HS-27A (cell line): ENCODE measurements at places on chromosomes 12 and 14.
A peak's percentile ranks its signal among the peaks of the same experiment; 100 is the strongest.

DNA sequence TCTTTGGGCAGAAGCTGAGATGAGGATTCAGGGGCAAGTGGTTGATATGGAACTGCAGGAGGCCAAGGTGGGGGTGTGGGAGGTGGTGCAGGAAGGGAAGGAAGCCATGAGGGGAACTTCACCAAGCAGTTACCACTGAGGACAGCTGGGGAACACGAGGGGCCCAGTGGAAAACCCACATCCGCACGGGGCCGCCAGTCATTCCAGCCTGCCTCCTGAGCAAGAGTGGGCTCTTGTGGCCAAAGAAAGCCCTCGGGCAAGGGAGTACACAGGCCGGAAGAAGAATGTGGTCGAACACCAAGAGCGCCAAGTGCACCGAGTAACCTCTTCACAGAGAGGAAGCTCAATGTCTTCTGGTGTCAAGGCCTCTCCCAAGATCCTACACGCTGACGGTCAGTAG lies 252.2 kb upstream of the FOXN3 start:
- DNase-seq, result no peak

DNA sequence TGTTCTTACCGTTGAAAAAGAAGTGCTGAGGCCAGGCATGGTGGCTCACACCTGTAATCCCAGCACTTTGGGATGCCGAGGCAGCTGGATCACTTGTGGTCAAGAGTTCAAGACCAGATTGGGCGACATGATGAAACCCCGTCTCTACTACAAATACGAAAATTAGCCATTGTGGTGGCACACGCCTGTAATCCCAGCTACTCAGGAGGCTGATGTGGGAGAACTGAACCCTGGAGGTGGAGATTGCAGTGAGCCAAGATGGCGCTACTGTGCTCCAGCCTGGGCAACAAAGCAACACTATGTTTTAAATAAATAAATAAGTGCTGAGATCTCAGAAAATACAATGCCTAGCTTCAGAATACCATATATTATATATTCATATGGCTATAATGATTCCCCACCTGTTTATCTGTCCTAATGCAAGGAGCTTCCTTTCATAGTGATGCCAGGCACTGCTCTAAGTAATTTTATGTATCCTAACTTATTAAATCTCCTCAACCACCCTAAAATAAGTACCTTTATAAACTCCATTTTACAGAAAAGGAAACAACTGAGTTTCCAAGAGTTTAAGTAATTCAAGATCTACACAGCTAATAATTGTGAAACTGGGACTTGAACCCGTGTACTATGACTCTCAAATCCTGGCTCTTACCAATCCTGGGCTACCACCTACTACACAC lies 7.3 kb downstream of the PHLDA1 start:
- DNase-seq, result no peak

DNA sequence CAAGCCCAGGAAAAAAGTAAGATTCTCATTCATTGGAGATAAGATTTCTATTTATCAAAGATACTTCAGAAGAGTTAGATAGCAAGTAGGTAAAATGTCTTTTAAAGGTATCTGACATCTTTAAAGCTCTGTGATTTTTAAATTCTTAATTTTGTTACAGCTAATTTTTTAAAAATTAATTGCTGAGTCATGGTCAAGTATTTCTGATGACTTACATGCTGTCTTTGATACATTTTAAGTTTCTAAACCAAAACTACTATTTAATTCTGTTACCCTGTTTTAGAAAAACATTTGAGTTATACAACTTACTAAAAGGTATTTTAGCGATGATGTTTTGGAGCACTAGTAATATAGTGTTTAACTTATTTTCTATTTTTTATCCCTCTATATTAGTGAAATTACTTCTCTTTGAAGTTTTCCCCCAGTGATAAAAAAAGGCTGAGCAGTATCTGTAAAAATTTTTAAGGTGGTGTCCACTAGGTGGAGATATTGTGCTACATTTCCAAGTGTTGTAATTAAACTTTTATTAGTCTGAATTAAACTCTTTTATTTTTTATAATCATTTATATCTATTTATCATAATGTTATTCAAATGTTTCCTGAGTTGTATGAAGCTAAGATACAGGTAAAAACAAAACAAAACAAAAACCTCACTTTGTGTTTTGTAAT lies 11.5 kb downstream of the ALG10 start:
- DNase-seq, result no peak

- peak; percentile 69 for DNase-seq
Observed at GRCh38 chr14:71714225-71714624, 218.0 kb upstream of the RGS6 start.

DNA sequence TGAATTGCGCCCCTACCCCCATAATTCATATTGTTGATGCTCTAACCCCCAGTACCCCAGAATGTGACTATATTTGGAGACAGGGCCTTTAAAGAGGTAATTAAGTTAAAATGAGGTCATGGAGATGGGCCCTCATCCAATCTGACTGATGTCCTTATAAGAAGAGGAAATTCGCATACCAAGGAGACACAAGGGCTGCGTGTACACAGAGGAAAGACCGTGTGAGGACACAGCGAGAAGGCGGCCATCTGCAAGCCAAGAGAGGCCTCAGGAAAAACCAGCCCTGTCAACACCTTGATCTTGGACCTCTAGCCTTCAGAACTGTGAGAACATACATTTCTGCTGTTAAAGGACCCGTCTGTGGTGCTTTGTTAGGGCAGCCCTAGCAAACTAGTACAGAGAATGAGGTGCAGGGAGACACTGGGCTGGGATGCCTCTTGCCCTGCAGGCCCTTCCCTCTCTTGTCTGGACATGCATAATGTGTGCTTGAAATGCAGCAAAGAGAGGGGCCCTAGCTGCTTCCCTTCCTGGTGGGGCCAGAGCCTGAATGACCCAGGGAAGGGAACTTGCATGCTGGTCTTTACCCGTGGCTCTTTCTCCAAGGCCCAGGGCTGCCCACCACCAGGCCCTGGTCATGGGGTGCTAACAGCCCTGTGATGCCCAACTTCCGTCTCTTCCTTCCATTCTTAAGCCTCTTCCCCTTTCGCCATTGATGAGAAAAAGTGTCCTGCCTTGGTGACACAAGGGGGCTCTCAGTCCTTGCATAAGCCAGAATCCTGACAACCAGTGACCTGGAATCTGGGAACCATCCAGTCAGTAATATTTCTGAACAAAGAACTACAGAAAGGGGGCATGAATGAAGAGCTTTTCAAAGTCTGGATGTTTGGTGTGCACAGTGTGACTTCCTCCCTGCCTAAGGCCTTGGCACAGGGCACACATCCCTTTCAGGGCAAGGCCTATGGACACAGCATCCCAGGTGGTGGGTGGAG lies 50.0 kb upstream of the GPATCH2L start:
- no peak for DNase-seq

- DNase-seq, result no peak
Observed at GRCh38 chr12:8549381-8549780, 8.7 kb upstream of the CLEC4E start.

- DNase-seq, result no peak
Observed at GRCh38 chr14:75702616-75703261, 41.7 kb downstream of the TTLL5 start.

DNA sequence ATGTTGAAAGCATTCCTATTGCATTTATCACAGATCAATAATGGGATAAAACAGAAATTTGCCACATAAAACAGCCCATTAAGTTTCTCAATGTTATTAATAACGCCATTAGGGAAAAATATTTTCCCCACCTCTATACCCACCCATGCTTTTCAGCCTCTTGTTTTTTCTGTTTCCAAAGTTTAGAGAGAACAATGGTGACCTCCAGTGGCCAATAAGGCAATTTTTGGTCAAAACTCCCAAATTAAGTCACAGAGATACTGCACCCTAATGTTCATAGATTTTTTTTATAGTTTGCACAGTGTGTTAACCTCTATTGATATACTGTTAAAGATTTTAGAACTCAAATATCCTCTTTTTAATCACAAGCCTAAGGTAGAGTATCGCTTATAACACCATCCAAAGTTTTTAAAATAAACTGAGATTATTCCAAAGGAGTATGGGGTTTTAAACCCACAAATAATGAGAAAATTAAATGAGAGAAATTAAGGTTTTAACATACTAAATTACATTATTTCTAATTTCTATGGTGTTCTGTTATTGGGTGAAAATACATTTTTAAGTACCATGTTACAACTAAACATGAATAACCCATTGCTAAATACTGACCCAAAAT lies 184.7 kb upstream of the DCN start:
- peak; percentile 9 for DNase-seq

GRCh38 chr14:84465880-84466279 lies 1064.1 kb upstream of the FLRT2 start:
- DNase-seq, result no peak

DNA sequence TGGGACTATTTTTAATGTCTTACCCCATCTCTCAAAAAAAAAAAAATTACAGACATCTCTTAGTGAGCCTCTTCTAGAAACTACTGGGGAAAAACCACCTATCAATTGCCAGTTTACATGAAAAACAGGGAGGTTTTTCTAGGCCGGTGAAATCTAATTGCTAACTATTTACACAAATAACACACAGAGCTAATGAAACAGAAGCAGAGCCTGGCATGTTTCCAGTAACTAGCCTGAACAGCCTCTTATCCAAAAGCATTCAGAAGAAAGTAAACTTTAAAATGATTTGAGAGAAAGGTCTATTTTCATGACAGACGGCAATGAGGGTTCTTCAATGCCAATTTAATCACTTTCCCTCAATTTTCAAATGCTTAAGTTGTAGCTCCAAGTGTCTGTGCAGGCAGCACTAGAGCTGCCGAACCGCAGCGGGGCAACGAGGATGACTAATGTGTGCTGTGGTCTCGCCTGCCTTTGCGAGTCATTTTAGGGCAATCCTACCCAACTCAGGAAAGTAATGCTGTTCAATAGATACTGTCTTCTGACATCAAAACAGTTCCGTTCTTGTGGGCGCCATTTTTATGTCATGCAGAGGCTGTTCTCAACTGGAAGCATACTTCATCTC lies 84.6 kb downstream of the SETD3 start:
- no peak for DNase-seq

- no peak for DNase-seq
Observed at GRCh38 chr14:29955087-29955486, 27.4 kb upstream of the PRKD1 start.

GRCh38 chr12:63037746-63038712 lies 103.1 kb upstream of the PPM1H start:
- DNase-seq, result no peak

- no peak for DNase-seq
Observed at GRCh38 chr12:28866715-28867503, 282.2 kb upstream of the FAR2 start.

GRCh38 chr12:11684393-11684792 lies 34.9 kb downstream of the ETV6 start:
- no peak for DNase-seq

DNA sequence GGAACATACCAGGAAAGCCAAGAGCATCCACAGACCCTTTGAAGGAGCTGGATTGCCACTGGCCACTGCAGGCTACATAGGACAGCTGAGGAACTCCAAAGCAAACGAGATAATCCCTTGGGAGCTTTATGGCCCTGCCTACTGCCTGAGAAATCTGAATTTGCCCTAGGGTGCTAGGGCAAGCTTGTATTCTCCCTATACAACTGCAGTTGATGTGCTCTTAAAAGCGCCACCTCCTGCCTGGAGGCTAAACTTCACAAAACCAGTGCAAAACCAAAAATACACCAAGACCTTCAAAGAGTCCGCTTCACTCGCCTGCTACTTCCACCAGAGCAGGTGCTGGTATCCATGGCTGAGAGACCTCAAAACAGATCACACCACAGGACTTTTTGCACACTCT lies 99.6 kb upstream of the KRR1 start:
- no peak for DNase-seq

DNA sequence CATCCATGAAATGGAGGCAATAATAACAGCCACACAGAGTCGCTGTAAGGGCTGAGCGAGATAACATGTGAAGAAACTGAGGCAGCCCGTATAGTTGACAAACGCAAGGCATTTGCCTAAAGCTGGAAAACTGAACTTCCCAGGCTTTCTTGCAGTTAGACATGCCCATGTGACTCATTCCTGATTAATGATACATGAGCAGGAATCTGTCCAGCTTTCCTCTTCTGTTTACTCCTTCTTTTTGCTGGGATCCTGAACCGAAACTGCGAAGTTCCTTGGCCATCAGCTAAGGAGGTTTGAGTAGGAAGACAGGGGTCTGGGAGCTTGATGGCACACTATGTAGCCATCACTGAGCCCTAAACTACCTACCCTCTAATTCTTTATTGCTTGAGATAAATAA lies 52.2 kb downstream of the ST8SIA1 start:
- DNase-seq, result peak; percentile 64
